Breast epithelium (tissue), 4 donors: ENCODE measurements at places on chromosomes 4 and X. TPM values are rescaled to one million over a fixed set of nuclear protein-coding genes. Genes with fewer than 3 reads are reported as not detected.

GRCh38 chr4:141802333-141802732 lies 165.9 kb downstream of the IL15 start:
- H3K27me3 ChIP-seq, result no peaks in the 10 kb centered on the region
- H3K36me3 ChIP-seq, result peaks cover 3% of the 10 kb centered on the region
- no peak for DNase-seq
- H3K4me1 ChIP-seq, result no peaks in the 10 kb centered on the region

GRCh38 chr4:121233982-121234381 lies 69.9 kb upstream of the TNIP3 start:
- H3K4me3 ChIP-seq, result no peak overlapping the region
- no peaks in the 10 kb centered on the region for H3K36me3 ChIP-seq
- H3K27ac ChIP-seq, result no peak overlapping the region

STOX2 gene
- 11.2 TPM for total RNA-seq

DNA sequence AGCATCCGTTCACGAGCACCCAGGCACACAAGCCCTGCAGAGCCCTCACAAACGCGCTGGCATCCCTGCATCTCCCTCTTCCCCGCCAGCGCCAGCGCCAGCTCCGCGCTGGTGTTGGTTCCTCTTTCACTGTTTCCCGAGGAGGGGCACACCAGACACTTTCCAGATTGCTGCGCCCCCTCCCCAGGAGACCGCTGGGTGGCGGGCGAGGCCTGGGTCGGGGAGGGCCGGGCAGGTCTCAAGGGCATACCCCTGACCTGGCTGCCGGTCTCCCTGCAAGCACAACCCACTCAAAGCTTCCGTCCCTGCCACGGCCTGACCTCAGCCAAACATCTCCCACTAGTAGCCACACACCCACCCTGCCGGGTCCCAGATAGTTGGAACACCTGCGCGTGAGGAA lies 2.2 kb upstream of the NKX1-1 start:
- no peaks in the 10 kb centered on the region for H3K4me1 ChIP-seq
- no peaks in the 10 kb centered on the region for H3K36me3 ChIP-seq
- no peak overlapping the region for H3K27ac ChIP-seq
- DNase-seq, result no peak
- H3K27me3 ChIP-seq, result no peaks in the 10 kb centered on the region

DNA sequence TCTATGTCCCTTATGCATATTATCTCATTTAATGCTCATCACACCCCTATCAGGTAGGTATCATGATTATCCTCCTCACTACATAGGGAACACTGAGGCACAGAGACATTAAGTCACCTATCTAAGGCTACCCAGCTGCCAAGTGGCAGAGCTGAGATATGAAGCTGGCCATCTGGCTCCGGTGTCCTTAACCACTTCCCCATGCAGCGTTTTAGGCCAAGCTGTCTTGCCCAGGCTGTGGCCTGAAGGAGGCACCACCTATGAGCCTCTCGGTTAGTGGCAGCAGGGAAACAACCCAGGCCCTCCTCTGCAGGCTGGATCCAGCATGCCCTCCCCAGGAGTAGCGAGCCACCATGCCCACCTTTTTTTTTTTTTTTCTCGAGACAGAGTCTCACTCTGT lies 16.3 kb downstream of the PJA1 start:
- no peak for DNase-seq
- no peak overlapping the region for H3K27ac ChIP-seq
- peaks cover 55% of the 10 kb centered on the region for H3K27me3 ChIP-seq
- no peak overlapping the region for H3K4me3 ChIP-seq
- no peaks in the 10 kb centered on the region for H3K36me3 ChIP-seq

- no peaks in the 10 kb centered on the region for H3K27me3 ChIP-seq
- H3K36me3 ChIP-seq, result no peaks in the 10 kb centered on the region
- peaks cover 6% of the 10 kb centered on the region for H3K4me1 ChIP-seq
Measured at GRCh38 chr4:140042634-140043033, 111.3 kb downstream of the MAML3 start.

ZNF275 gene
- 8.3 TPM for total RNA-seq

DNA sequence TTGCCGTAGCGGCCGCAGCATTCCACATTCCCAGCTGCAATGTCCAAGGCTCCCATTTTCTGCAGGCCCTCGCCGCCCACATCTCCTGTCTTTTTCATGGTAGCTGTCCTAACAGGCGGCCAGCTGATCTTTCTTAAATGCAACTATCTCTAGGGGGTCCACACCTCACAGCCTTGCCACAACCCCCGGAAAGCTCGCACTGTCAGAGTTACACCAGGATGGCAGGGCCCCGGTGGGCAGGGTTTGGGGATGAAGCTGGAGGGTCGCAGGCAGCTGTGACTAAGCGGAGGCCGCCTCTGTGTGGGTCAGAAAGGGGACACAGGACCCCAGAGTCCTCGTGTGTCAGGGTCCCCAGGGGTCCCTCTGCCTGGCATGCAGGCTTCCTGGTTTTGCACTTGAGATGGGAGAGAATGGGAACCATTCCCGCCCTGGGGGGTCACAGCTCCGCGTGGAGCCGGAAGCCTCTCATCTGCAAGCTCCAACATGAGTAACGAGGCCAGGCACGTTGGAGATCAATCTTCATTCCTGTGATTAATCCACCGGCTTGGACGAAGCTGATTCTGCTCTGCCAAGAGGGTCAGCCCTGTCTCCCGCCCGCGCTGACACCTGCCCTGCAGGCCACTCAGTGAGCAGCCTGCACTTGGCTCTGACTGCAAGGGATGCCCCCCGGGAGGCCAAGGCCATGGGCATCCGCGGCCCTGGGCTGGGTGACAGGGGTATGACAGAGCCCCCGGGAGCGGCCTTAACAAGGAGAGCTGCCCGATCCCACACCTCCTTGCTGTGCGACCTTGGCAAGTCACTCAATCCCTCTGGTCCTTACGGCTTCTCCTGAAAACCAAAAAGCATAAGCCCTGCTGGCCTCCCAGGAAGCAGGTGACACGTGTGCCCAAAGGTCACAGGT lies 97.9 kb downstream of the ADRA2C start:
- no peak overlapping the region for H3K4me3 ChIP-seq
- no peaks in the 10 kb centered on the region for H3K4me1 ChIP-seq
- H3K36me3 ChIP-seq, result no peaks in the 10 kb centered on the region
- no peak for DNase-seq

STBD1 gene
- total RNA-seq, result 8.8 TPM

GRCh38 chrX:70553516-70553915 lies 108.9 kb downstream of the DLG3 start:
- no peaks in the 10 kb centered on the region for H3K4me1 ChIP-seq
- no peak overlapping the region for H3K4me3 ChIP-seq
- H3K36me3 ChIP-seq, result no peaks in the 10 kb centered on the region
- H3K27me3 ChIP-seq, result peaks cover 25% of the 10 kb centered on the region
- H3K27ac ChIP-seq, result no peak overlapping the region
- no peak for DNase-seq

- H3K4me3 ChIP-seq, result no peak overlapping the region
- no peaks in the 10 kb centered on the region for H3K36me3 ChIP-seq
- no peak overlapping the region for H3K27ac ChIP-seq
- no peaks in the 10 kb centered on the region for H3K27me3 ChIP-seq
- no peak for DNase-seq
Measured at GRCh38 chrX:3166670-3167455, 125.6 kb downstream of the ARSF start.

- no peaks in the 10 kb centered on the region for H3K36me3 ChIP-seq
- no peaks in the 10 kb centered on the region for H3K4me1 ChIP-seq
- no peak for DNase-seq
- H3K27me3 ChIP-seq, result no peaks in the 10 kb centered on the region
- H3K4me3 ChIP-seq, result no peak overlapping the region
- no peak overlapping the region for H3K27ac ChIP-seq
Measured at GRCh38 chr4:69239557-69240168, 25.1 kb upstream of the UGT2B11 start.

- H3K36me3 ChIP-seq, result no peaks in the 10 kb centered on the region
- no peak overlapping the region for H3K4me3 ChIP-seq
Measured at GRCh38 chr4:181671672-181672071, 571.5 kb upstream of the TENM3 start.

PPP1R3F gene
- total RNA-seq, result 5.9 TPM

DNA sequence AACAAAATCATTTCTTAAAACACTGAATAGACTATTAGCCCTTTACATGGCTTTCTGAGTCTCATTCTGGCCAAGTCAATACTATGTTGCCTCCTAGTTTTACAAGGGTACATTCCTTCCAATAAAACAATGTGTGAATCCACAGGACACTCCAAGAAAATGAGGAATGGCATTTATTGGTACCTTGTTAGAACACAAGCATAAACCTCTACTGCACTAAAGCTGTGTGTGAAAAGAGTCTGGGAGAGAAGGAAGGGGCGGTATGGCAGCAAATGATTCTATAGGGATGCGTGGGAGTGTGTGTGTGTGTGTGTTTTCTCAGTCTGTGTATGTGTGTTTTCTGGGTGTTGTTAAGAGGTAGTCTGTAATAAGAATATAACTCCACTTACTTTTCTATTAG lies 48.9 kb downstream of the CXCL1 start:
- H3K4me3 ChIP-seq, result no peak overlapping the region
- H3K4me1 ChIP-seq, result no peaks in the 10 kb centered on the region
- no peaks in the 10 kb centered on the region for H3K27me3 ChIP-seq
- H3K27ac ChIP-seq, result peak overlapping the region; percentile 38
- no peak for DNase-seq

TASL gene
- total RNA-seq, result 0.66 TPM
